T-helper 2 cell treated with Interferon-gamma antibody and Interleukin-4, amounts not matched to agents 5 μg/mL and 100 μg/mL, for 36 hours (primary cell): ENCODE measurements at places on chromosomes 3 and 15.
A peak's percentile ranks its signal among the peaks of the same experiment; 100 is the strongest.

- no peak for DNase-seq
Observed at GRCh38 chr15:98394546-98394945, 253.8 kb upstream of the IGF1R start.

DNA sequence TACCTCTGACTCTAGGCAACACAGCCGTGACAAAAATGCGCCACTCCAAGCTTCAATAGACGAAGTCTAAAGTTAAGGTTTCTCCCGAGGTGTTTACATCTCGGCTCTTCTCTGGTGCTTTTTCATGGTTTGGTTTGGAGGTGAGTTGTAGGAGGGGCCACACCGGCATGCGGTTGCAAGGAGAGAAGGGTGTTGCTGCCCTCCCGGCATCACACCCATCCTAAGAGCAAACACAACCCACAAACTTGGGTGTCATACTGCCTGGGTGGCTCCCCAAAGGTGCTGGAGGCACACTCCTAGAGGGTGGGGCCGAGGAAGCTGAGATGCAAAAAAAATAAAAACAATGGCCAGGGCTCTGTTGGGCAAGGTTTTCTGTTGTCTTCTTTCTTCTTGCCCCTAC, 225.2 kb upstream of the ICE2 start:
- no peak for DNase-seq

DNA sequence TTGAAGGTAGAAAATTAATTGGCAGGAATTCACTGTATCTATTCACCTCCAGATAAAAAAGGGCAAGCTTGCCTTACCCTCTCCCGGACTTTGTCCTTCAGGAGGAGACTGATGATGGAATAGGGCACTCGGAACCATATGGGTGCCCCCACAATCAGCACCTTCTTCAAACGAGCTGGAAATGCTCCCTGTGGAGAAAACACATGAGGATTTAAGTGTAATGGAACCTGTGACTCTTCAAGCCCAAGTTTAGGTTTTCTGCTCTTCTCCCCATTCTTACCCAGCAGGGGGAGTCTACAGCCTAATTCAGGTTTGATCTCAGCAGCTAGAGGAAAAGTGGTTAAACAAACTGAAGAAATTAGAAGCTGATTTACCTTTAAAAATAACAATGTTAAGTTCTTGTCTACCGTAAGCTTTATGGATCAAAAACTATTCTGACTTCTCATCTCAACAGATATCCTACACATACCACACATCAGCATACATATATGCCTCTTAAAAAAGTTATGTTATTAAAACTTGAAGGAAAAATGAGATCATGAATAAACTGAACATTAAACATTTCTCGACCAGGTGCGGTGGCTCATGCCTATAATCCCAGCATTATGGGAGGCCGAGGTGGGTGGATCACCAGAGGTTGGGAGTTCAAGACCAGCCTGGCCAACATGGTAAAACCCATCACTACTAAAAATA, 57.5 kb upstream of the SIN3A start:
- peak; percentile 10 for DNase-seq

DNA sequence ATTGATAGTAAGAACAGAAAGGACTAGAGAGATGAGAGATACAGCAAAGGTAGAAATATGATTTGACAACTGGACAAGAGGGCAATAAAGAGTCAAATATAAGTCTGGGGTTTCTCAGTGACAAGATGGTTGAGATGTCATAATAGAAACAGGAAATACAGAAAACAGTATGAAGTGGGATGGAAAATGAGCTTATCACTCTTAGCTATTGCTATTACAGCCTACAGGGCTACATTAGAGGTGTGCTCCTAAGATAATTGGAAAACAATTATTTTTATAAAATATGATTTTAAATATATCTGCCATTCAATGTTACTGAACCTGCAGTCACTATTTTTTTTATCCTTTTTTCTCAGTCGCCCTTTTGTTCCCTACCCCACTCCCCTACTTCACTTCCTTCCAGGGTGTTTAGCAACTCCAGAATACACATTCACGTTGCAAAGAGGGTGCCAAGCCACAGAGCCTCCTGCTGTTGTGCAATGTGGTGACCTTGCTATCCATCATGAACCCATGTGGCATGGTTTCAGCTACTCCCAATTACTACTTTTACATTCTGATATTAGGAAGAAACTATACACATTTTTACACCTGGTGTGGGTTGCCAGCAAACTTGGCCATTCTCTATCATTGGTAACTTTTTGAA, 6.0 kb downstream of the NRG4 start:
- DNase-seq = no peak

- DNase-seq = no peak
Observed at GRCh38 chr3:2944628-2945027, 165.5 kb downstream of the IL5RA start.

DNA sequence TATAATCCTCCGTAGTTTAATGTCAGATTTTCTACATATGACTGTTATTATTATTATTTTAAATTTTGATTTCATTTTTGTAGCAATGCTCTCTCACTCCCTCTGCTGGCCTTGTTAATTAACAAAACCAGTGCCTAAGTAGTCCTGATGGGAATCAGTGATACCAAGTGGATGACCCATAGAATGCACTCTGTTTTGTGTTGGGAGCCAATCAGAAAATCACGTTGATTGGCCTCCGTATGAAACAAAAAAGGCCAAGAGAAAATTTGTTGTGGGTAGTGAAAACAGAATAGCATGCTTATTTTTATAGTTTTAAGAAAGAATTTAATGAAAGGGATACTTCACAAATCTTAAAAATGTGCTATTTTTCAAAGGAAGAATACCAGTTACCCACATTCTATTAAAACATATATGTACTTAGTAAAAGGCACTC, 34.4 kb upstream of the MEIS2 start:
- no peak for DNase-seq

DNA sequence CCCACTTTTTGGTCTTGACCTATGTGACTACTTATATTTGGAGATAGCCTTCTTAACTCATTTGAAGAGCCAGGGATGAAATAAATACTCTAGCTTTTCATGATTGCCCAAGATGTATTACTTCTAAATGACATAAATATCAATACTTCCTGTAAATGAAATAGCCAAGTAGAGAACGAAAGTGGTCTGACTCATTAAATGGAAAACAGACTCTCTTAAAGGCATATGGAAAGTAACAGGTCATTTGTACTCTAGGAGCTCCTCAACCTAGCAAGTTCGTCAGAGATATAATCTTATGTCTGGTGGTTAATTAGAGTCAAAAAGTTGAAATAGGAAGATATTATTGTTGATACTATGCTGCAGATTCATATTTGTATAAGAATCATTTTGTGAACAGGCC, 1105.4 kb downstream of the TUSC7 start:
- no peak for DNase-seq
